D721Med (cell line): ENCODE measurements at places on chromosomes 12 and 14.

DNA sequence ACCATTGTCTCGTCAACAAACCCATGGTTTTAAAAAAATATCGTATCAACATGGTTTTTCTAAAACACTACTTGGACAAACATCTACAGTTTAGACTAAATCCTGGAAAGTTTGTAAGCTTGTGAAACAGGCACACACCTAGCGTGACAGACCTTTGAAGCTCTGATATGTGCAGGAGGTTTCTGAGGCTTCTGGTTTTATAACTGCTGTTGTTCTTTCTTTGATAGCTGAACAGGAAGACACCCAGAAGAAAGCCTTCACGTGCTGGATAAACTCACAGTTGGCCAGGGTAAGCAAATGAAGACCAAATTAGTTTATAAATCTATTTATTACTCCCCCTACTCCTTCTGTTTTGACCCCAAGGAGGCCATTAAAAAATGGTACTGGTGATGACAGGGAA, 87.6 kb downstream of the SYNE2 start:
- DNase-seq: no peak

GRCh38 chr12:51951843-51952722, 584 bp downstream of the ACVR1B start:
- no peak for DNase-seq

DNA sequence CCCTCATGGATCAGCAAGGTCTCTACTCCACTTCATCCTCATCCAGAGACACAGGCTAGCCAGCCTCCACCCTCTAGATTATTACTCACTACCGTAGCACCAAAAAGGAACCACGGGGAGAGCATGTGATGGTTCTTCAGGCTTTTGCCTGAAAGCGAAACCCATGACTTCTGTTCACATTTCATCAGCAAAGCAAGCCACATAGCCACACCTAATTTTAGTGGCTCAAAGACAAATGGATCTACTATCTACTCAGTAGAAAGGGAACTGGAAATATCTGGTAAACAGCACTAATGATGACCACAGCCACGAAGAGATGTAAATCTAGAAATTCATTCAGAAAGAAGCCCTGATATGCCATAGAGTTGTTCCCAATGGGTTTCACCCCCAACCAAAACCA, 51.4 kb downstream of the VCPKMT start:
- no peak for DNase-seq

DNA sequence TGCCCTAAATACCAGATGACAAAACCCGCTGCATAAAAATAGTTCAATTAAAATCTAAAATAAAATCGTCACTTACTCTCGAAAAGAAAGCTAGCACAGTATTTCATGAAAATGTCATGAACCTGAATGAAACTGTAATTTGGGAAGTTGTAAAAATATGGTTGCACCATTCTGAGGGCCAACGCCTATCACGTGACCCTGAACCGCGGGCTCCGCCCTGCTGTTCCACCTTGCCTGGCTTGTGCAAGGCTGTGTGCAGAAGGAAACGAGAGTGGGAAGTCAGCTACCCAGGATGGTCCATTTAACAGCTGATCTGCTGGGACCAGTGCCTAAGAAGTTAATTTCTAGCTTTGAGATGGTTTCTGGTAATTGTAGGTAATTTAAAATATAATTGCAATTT, 91.7 kb upstream of the BMP4 start:
- no peak for DNase-seq

- DNase-seq: no peak
Observed at GRCh38 chr14:78170203-78170602, at the start of gene NRXN3. Gene NRXN3, plus strand, starts transcription at chr14:78170373. Its CDS starts 72,721 bp downstream, at chr14:78243094.

DNA sequence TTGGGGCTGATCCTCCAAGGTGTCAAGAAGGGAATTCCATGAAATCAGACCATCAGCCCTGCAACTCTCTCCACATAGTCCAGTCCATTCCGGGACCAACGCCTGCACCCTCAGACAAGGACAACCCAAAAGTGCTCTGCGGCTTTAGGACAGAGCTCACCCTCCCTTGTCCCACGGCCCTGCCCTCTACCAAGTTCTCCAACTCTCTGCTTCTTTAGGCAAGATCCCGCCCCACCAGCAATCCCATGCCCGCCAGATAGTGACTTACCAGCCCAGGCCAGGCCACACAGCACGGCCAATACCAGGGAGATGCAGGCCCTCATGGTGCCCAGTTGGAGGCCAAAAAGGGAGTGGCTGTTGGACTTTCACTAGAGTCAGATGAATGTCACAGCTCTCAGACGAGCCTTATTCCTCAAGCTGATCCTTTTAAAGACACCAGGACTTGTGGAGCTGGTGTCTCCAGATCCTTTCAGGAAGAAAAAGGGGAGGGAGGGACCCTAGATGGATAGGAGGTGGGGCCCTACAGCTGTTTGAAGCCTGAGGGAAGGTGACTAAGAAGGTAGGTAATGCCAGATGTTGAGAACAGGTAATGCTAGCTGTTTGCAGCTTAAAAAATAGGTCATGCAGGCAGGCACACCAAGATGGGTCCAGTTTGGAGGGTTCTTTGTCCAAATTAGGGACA, at the start of gene ENDOU:
ENDOU (minus strand) TSS at position 400 of the 682 bp plus-strand sequence; CDS start at position 323, 77 bp downstream.
- DNase-seq: no peak

DNA sequence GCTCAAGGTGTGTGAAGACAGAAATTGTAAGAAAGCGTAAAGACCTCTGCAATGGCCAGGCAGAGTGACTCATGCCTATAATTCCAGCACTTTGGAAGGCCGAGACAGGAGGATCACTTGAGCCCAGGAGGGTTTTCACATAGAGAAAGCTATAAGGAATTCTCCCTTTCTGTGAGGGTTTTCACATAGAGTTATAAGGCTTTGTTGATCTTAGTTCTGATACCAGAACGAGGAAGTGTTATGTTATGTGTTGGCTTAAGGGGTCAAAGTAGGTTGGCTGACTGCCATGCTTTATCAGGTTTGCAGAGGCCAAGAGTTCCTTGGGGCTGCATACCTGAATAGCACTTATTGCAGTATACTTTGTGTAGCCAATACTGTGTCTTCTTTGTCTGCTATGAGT, 139.1 kb downstream of the ERC1 start:
- DNase-seq: no peak

- peak; percentile 75 for DNase-seq
Observed at GRCh38 chr14:103576371-103577024, 13.7 kb downstream of the COA8 start.

DNA sequence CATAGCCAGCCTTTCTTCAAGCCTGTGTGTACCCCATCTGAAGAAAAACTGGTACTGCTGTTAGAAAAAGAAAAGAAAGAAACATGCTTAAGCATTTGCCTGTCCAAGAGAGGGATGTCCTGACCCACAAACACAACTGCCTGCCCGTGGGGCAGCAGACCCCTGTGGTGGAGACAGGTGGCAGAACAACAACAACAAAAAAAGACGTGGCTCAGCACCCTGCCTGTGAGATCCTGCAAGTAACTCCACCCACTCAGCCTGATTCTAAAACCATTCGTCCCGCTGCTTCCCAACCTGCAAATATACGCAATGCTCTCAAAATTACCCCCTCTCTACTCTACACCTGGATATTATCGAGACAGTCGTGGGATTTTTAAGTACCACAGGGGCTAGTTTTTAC, 64.9 kb upstream of the ZDHHC17 start:
- no peak for DNase-seq

GRCh38 chr12:107519906-107520859, 165.4 kb upstream of the PWP1 start:
- no peak for DNase-seq

GRCh38 chr12:45379261-45379660, 163.4 kb downstream of the ANO6 start:
- no peak for DNase-seq

GRCh38 chr12:95815632-95816212, 25.2 kb upstream of the NTN4 start:
- no peak for DNase-seq

DNA sequence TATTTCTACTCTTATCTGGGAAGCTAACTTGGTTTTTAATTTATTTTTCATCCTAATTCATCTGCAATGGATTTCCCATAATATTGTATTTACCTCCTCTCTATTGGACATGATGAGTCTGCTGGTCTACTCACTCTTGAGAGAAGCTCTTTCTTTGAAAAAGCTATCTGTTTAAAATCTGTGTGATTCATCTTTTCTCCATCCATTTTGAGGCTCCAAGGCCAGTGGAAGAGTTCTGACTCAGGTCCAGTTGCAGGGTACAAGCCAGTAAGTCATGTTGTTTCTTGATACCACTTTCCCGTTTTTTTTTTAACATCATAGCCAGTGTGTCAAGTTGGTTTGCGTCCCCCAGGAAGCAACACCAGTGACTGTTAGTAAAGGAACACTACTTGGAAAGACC, 160.3 kb upstream of the BMP4 start:
- no peak for DNase-seq

DNA sequence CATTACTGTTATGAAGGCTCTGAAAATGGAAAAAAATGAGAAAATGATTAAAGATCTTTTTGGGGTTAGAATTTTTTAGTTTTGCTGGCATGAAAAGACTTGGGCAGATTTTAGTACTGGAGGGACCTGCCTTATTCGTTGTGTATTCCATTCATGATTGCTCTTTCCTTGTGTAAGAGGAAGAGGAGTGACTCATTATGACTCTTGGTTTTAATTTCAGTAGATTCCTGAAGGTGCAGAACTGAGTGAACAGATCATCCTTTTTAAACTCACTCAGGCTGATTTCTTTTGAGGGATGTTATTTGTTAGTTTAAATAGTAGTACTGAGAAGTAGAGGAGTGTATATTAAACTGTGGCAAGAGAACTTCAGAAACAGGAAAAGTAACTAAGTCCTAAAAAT, 41.6 kb downstream of the AKAP6 start:
- no peak for DNase-seq

DNA sequence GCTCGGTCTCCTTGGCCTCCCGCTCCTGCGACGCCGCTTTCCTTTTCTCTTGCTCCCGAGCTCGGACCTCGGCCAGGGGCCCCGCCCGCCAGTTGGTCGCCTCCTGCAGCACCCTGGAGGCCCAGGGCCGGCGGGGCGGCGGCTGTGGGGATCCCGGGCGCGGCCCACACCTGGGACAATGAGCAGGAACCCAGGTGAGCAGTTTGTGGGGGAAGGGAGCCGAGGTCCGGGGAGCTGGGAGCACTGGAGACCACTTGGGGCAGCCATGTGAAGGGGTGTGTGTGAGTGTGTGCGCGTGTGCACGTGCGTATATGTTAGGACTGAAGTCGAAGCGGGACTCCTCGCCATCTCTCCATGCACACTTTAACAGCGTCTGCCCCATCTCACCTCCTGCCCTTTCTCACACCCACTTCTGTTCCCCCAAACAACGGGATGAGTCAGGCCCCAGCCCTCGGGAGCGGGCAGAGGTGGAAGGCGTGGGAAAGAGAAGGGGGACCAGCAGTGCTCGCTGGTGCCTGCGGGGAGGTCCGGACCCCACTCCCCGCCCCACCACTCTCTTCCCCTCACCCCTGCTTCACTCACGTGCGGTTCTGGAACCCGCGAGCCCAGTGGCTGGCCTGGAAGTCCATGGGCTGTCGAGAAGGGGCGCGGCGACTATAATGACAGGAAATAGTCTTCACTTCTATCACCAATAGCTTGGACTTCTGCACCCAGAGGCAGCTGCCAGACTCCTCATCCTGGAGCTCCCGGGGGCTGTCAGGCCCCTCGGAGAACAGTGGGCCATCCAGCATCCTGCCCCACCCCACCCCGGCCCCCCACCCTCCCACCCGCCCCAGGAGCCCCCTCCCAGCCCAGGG, 450 bp downstream of the DDN start:
- DNase-seq: no peak

DNA sequence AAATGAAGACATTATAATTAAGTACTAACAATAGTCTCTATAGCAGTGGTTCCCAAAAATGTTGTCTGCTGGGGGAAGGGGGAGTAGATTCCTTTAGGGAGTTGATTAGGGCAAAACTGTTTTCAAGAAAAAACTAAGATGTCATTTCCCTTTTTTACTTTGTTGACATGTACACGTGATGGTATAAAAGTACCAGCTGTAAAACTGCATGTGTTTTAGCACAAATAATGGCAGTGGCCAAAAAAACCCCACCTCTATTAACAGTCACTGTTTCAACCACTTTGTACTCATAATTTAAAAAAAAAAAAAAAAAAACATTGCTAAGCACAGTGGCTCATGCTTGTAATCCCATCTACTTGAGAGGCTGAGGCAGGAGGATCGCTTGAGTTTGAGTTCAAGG, 61.7 kb downstream of the PPP1R12A start:
- DNase-seq: no peak

- DNase-seq: no peak
Observed at GRCh38 chr14:102824832-102825231, 47.6 kb downstream of the TRAF3 start.
